ENCODE measurements at places on chromosomes 13 and 19.

DNA sequence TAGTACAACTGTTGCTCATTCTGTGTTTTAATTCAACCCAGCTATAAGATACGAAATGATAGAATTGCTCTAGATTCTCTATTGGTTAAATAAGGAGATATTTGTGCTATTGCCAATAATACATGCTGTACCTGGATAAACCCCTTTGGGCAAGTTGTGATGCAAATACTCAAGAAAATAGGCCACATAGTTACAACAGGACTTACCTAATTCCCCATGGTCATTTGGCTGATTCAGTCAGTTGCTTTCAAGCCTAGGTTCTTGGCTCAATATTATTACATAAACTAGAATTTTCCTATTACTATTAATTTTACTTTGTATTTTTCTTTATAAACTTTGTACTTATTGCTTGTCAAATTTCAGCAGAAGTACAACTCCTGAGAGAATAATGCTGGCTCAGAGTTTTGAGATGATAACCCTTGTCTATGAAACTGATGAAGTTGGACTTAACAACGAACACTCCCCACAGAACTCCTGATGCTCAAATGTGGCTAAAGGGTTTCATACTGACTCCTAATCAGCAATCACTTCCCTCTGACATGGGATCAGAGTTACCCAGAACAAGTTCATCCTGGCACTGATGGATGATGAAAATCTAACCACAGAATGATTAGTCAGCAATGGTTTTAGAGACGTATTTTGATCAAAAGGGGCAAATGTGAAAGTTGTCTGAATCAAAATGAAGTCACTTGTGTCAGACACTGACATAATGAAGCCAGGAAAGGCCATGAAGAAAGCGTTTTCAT lies 221.1 kb downstream of the ITGBL1 start:
- DNase-seq = no peak

DNA sequence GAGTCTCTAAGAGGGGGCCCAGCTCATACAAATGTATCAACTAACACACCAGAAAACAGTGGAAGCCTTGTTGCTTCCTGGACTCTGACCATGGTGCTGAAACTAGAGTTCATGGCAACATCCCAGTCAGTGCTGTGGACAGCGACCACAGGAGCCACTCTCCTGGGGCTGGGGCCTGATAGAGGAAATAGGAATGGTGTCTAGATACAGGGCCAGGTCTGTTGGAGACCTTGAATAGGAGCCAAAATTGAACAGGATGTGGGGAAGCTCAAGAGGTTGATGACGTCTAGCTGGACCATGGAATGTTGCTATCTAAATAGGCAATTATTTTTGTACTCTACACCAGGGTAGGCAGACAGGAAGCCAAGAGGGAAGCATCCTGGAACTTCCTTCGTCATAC lies 21.7 kb downstream of the LILRB4 start:
- no peak for DNase-seq

DNA sequence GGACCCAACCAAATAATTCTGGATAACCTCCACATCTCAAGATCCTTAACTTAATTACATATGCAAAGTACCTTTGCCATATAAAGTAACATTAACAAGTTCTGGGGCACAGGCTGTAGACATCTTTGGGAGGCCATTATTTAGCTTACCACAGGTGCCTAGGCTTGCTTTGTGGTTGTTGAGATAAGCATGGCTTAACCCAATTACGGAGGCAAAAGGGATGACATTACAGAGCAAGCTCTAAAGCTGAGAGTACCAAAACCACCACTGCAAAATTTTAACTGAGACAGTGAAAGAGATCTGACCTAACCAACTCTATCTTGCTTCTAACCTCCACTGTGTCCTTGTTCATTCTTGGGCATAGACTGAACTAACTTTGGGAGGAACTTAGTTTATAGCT lies 502.9 kb upstream of the ATXN8OS start:
- DNase-seq = no peak

DNA sequence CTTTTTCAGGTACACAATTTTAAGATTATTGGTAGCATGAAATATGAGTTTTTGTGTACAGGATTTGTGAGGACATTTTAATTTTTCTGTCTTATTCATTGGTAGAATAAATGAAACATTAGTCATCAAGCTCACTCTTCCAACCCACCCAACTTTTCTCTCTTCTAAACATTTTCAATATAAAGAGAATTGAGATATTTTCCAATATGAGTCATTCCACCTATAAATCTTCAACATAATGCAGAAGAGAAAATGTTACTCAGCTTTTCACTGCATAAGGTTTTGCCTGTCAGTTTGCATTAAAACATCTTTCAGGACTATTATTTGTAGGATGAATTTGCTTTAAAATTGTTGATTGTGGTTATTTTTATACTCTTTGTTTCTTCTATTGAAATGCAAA lies 330.7 kb downstream of the PCDH20 start:
- DNase-seq = no peak

DNA sequence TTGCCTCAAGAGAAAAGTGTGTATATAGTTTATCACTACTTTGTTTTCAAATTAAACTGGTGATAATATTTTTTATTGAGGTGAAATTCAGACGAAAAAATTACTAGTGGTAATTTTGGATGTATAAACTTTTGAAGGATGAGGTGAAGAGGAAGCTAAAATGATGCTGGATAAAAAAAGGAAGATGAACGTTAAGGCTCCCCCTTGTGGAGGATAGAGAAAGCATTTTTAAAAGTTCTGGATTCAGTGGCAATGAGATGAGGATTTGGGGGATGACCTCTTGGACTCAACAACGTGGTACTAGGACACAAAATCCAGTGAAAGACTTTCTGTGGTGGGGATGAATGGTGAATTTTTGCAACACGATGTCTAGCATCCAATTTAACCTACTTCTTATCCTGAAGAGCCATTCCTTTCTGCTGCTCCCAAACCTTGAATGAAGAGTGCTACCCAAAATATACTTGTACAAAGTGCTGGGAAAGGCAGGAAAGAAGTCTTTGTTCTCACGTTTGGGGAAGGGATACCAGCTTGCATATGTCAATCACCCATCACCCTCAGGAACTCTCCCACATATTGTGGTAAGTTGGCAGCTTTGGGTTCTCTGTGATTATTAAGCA lies 7.3 kb upstream of the SIGLEC5 start:
- no peak for DNase-seq

GRCh38 chr13:110128546-110128945 lies 178.4 kb downstream of the COL4A1 start:
- no peak for DNase-seq

- no peak for DNase-seq
These were observed 1.9 kb downstream of the CEACAM20 start for GRCh38 chr19:44527554-44527953.

DNA sequence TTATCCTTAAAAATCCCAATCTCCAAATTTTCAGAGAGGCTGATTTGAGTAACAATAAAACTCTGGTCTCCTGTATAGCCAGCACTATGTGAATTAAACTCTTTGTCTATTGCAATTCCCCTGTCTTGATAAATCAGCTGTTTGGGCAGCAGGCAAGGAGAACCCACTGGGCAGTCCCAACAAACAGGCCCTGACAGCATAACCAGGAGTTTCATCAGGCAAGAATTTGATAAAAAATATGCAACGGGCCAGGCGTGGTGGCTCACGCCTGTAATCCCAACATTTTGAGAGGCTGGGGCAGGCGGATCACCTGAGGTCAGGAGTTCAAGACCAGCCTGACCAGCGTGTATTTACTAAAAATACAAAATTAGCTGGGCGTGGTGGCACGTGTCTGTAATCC lies 42.1 kb downstream of the STK24 start:
- no peak for DNase-seq

DNA sequence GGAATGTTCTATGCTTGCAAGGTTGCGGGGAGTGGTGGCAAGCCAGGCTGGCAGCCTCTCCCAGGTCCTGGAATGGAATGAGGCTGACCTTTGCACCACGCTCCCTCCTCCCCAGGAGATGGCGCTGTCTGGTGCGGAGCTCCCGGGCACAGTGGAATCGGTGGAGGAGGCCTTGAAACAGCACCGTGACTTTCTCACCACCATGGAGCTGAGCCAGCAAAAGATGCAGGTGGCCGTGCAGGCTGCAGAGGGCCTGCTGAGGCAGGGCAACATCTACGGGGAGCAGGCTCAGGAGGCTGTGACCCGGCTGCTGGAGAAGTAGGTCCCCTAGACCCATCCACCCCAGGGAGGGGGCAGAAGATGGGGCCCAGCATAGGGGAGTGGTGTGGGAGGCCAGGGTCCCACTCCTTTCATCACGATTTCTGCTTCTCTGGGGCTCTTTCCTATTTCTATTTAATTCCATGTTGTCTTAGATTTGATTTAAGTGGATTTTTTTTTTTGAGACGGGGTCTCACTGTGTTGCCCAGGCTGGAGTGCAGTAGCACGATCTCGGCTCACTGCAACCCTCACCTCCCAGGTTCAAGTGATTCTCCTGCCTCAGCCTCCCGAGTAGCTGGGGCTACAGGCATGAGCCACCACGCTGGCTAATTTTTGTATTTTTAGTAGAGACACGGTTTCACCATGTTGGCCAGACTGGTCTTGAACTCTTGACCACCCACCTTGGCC lies 53.2 kb upstream of the SHKBP1 start:
- peak; percentile 44 for DNase-seq

DNA sequence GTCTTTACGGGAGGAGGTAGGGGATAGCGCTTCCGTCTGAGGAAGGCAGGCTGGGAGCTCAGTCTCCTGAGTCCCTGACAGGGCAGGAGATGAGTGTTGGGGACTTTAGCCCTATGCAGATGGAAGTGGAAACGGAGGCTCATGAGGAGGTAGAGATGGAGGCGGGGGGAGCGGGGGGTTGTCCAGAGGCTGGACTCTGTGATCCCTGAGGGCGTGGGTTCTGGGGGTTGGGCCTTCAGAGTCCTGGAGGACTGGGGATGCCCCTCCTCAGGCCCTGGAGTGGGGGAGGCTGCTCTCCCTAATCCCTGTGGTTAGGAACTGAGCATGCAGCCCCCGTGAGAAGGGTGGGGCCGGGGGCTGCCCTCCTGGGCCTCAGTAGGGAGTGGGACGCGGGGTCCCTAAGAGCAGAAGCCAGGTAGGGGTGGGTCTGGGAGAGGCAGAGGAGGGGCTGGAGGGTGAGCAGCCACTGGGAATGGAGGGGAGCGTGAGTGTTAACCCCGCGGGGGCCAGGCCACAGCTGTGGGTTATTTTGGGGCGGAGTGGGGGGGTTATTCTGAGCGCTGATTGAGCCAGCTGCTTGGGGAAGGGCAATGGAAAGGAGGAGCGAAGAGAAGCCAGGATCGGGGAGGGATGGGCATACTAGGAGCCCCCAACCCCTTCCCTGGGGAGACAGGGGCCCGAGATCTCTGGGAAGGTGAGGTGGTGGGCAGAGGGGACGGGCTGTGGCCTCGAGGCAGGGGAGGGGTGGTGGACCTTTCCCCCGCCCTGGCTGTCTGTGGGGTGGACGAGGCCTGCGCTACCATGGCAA lies 2.8 kb downstream of the GRIN2D start:
- DNase-seq = no peak

DNA sequence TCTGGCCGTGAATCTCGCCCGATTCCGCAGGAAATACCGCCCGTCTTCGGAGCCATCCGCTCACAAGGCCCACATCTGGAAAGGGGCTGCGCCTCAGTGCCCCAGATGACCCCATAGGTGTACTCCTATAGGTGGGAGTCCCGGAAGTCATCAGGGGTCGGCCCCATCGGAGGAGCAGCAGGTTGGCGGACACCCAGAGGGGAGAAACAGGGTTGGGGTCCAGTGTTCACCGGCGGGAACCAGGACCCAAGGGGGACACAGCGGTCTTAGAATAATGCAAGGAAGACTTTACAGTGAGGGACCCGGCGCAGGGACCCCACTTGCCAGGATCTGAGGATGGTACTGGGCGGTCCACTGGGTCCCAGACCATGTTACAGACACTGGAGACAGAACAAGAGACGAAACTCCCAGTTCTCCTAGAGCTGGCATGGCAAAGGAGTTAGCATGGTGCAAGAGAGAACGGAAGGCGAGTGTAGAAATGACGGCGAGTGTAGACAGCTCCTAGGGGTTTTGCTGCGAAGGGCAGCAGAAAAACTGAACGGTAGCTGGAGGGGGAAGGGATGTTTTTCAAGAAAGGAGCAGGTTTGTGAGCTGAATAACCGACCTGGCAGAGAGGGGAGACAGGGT lies 4.2 kb upstream of the RGL3 start:
- no peak for DNase-seq

- peak; percentile 5 for DNase-seq
These were observed 2.0 kb downstream of the ZNF823 start for GRCh38 chr19:11736696-11737095.

DNA sequence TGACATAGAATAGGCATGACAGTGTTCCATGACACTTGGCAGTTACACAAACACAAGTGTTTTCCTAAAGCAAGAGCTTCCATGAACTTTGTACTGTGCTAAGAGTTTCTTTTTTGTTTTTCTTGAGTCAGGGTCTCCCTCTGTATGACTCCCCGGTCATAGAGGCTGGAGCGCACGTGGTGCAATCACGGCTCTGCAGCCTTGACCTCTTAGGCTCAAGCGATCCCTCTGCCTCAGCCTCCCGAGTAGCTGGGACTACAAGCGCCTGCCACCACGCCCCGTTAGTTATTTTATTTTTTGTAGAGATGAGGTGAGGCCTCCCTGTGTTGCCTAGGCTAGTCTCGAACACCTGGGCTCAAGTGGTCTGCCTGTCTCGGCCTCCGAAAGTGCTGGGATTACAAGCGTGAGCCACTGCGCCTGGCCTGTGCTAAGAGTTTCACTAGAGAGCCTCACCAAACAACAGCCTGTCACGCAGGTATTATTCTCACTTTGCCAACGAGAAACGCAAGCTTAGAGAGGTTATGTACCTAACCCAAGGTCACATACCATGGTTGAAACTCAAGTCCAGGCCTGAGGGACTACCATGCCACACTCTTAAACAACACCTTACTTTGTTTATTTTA lies 355.9 kb downstream of the KLF12 start:
- DNase-seq = no peak

- no peak for DNase-seq
These were observed 4.7 kb downstream of the CNOT3 start for GRCh38 chr19:54142166-54142780.

DNA sequence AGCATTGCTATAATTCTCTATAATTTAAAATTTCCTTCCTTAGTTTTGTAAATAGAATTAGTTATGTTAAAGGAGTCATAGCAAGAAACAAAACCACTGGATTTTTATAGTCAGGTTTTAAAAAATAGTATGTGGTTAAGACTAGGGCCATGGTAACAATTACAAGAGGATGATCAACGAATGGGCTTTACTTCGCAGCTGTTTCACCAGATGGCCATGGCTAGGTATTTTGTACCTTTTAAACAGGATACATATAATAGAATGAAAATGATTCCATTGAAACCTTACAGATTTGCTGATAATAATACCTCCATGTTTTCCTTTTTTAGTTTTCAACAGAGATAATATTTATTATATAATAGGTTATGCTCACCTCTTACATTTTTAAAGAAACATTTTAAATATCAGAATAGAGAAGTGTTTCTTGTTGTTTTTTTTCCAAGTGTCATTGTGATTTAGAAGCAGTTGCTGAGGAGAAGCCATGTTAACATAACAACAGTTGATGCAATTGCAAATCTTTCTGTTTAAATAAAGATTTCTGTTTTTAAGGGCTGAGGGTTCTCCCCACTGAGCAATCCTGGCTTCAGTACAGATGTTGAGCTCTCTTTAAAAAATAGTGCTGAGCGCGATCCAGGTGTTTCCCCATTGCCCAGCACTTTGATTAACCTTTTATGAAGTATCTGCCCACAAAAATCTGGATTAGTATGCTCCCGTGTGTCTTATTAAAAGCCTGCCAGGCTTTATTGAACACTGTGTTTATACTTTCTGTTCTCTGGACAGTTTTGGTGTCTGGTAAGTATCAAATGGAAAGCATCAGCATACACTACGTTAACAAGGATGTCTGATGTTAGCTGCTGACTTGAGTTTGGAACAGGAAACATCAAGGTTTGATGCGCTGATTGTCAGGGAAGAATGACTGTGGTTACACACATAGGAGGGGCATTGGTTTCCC lies 205.3 kb downstream of the HS6ST3 start:
- no peak for DNase-seq

- no peak for DNase-seq
These were observed 47.7 kb upstream of the USPL1 start for GRCh38 chr13:30569901-30570576.
